ENCODE measurements at places on chromosomes 6 and 20.

DNA sequence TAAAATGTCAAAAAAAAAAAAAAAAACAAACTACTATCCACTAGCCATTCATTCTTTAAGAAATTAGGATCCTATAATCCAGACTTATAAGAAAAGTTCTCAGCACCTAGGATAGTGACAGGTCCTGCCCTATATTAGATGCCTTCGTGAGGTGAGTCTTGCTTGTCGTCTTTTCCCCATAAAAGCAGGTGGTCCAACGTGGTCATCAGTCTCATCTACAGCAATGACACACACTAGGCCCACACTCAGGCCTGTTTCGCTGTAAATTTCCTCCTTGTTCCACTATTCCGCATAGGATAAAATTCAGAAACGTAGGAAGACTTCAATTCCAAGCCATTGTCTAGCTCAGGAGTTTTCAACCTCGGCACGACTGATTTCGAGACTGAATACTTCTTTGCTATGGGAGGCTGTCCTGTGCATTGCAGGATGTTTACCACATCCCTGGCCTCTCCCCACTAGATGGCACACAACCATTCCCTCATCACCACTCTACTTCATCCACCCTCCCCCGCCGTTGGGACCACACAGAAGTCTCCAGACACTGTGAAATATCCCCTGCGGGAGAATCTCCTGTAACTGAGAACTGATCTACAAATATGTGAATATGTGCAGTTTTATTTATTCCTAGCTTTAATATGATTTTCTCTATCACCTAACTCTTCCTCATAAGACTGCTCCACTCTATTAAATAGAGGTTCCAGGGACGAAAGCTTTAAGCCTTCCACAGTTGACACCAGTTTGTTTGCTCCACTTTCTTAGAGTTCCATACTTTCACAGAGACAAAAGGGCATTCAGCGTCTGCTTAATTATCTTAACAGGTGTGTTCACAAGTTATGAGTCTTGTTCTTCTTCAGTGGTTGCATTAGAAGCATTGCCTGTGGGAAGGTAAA is 346.3 kb downstream of the BMP2 start:
- peak; percentile 16 for DNase-seq

- DNase-seq, result no peak
Measured at GRCh38 chr6:113330636-113330946, 526.6 kb upstream of the MARCKS start.

GRCh38 chr20:64231621-64232550 is 23.7 kb upstream of the PCMTD2 start:
- no peak for DNase-seq

- peak; percentile 7 for DNase-seq
Measured at GRCh38 chr6:135451617-135452190, 45.8 kb downstream of the AHI1 start.

DNA sequence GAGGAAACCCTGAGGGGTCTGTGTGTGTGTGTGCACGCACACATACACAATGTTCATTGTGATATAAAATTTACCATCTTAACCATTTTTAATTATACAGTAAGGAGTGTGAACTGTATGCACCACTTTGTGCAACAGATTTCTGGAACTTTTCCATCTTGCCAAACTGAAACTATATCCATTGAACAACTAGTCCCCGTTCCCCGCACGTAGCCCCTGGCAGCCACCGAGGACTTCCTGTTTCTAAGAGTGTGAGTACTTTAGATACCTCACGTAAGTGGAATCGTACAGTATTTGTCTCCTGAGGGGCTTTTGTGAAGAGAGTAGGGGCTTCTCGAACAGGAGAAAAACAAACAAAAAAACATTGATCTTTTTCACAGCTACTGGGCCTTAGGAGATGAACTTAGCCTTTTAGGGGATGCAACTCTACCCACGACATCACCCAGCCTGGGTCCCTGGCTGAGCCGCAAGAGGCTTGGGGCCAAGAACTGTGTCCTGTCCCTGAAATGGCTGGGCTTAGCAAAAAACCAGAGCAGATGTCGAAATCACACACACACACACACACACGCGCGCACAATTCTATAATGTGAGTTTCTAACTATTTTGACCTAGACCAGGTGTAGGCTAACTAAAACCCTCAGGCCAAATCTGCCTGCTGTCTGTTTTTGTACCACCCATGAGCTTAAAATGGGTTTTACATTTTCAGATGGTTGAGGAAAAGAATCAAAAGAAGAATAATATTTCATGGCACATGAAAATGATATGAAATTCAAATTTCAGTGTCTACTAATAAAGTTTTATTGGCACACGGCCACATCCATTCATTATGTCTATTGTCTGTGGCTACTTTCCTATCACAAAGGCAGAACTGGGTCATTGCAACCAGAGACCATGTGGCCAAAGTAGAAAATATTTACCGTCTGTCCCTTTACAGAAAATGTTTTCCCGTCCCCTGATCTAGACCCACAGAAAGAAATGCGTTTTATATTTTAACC is 144.2 kb downstream of the EYA2 start:
- peak; percentile 51 for DNase-seq

GRCh38 chr6:90326404-90327057 is 29.9 kb upstream of the BACH2 start:
- DNase-seq, result no peak

GRCh38 chr20:63183422-63184146 is 32.3 kb downstream of the YTHDF1 start:
- no peak for DNase-seq

DNA sequence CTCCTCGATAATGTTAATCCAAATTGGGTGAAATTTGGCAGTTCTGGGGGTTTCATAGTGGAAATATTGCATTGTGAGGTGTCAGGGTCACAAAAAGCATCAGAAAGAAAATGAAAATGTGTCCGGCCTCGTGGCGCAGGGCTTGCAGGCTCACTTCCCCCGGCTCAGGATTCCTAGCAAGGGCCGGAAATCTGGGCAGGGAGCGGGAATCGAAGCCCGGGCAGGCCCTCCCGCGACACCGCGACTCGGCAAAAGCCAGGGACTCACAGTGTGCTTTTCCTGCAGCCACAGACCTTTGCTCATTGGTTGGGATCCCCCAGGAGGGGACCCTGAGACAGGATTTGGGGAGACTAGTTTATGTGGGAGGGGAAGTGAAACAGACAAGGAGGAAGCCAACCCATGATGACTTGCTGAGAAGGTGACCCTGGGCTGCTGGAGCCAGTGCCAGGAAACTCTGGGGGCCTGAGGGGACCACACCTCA is 847 bp upstream of the CD93 start:
- no peak for DNase-seq

GRCh38 chr6:154887051-154887450 is 108.1 kb upstream of the TIAM2 start:
- DNase-seq, result no peak

GRCh38 chr6:167946007-167946406 is 51.5 kb upstream of the KIF25 start:
- DNase-seq, result no peak

- no peak for DNase-seq
Measured at GRCh38 chr20:47003223-47003622, 108.6 kb downstream of the EYA2 start.

- DNase-seq, result no peak
Measured at GRCh38 chr6:54244430-54244829, 63.8 kb upstream of the TINAG start.

GRCh38 chr6:15254070-15254975 is 8.5 kb downstream of the JARID2 start:
- DNase-seq, result no peak

All from right lung (tissue), 10 donors.